Activated B cell treated with CpG ODN at 0.5 μM for 24 hours (primary cell): ENCODE measurements at places on chromosomes 2 and 18. TPM values are rescaled to one million over a fixed set of nuclear protein-coding genes. Genes with fewer than 3 reads are reported as not detected.

DNA sequence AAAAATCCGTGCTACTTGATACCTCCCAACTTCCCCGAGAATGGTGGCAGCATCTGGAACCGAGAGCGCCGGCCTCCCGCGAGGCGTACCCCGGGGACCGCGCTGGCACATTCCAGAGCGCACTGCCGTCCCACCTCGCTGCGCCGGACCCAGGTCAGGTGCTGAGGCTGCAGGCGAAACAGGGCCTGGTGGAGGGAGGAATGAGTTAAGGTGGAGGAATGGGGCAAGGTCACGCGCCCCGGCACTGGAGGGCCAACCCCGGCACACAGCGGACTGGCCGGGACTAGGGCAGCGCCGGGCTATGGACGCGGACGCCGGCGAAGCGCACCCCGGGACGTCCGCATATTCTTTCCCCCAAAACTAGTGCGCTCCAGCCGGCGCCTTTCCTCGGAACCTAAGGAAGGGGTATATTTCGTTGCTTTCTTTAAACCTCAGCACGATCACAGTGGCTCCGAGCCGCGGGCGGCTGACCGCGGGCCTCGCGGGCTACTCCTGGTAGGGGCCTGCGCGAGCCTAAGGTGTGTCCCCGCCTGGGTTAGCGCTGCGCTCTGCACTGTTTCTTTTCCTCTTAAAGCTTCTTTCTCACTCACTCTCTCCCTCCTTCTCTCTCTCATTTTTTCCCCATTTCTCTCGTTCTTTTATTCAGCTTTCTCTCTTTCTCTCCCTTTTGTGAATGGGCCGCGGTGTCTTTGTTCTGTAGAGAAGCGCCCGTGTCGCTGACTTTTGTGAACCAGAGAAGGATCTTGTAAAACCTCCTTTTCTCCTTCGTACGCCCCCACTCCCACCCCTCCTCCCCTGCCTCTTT lies 2.1 kb upstream of the OTX1 start:
- H3K4me1 ChIP-seq: peaks cover 57% of the 10 kb centered on the region
- peaks cover 74% of the 10 kb centered on the region for H3K27me3 ChIP-seq
- no peak overlapping the region for H3K27ac ChIP-seq
- peaks cover 7% of the 10 kb centered on the region for H3K36me3 ChIP-seq
- H3K4me3 ChIP-seq: peak overlapping the region; percentile 66

DNA sequence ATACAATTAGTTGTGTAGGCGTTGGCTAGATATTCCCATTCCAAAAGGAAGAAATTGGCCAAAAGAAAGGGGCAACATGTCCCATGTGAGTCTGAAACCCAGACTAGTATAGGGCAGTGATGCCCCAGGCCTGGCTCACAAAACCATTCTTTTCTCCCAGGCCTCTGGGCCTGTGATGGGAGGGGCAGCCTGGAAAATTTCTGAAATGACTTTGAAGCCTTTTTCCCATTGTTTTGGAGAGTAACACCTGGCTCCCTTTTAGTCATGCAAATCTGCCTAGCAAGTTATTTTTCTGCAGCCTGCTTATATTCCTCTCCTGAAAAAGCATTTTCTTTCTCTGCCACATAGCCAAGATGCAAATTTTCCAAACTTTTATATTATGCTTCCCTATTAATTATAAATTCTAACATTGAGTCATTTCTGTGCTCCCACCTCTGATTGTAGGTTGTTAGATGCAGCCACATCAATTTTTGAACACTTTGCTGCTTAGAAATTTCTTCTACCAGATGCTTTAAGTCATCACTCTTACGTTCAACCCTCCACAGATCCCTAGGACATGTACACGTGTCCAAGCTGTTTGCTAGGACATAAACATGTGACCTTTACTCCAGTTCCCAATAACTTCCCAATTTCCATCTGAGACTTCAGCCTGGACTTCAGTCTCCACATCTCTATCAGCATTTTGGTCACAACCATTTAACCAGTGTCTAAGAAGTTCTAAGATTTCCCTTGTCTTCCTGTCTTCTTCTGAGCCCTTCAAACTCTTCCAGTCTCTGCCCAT lies 76.1 kb upstream of the MC4R start:
- H3K4me3 ChIP-seq: no peak overlapping the region
- no peaks in the 10 kb centered on the region for H3K36me3 ChIP-seq
- no peaks in the 10 kb centered on the region for H3K4me1 ChIP-seq
- no peaks in the 10 kb centered on the region for H3K27me3 ChIP-seq
- DNase-seq: no peak

GRCh38 chr2:46989491-46990230 lies 74.1 kb upstream of the MCFD2 start:
- no peaks in the 10 kb centered on the region for H3K27me3 ChIP-seq
- H3K36me3 ChIP-seq: peaks cover 65% of the 10 kb centered on the region
- H3K4me3 ChIP-seq: no peak overlapping the region
- H3K4me1 ChIP-seq: peaks cover 44% of the 10 kb centered on the region

GRCh38 chr2:101265893-101266499 lies 13.3 kb downstream of the CNOT11 start:
- peaks cover 81% of the 10 kb centered on the region for H3K36me3 ChIP-seq
- H3K27me3 ChIP-seq: no peaks in the 10 kb centered on the region
- no peak for DNase-seq
- H3K4me1 ChIP-seq: no peaks in the 10 kb centered on the region
- no peak overlapping the region for H3K27ac ChIP-seq

GRCh38 chr2:86783615-86784339 lies 6.9 kb downstream of the CD8A start:
- H3K4me1 ChIP-seq: peaks cover 23% of the 10 kb centered on the region
- H3K4me3 ChIP-seq: peak overlapping the region; percentile 39
- DNase-seq: no peak
- H3K27ac ChIP-seq: peak overlapping the region; percentile 62

DNA sequence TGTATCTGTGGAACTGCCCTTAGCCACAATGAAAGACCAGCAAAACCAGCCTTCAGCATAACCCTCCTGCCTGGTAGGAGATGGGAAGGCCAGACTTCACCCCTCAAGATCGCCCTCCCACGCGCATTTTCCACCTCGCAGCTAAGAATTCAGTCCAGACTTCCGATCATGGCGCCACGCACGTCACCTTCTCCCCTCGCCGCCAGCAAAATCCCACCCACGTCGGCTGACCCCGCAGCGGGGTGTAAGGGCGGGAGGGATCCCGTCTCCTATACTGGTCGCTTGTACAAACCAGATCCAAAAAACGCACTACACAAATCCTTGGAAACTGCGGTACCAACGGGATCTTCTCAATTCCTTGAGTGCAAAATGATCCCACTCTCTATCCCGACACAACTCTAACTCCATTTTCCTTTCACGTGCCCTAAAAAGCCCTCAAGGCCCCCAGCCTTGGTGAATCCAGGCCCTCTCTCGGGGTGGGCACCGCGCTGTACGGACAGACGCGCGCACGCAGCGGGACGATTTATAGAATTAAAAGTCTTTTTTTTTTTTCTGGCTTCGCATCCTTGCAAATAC lies 1.0 kb upstream of the BMPR2 start:
- peak; percentile 23 for DNase-seq
- peaks cover 24% of the 10 kb centered on the region for H3K4me1 ChIP-seq

GRCh38 chr2:233204286-233204936 lies 47.1 kb upstream of the ATG16L1 start:
- peaks cover 49% of the 10 kb centered on the region for H3K4me1 ChIP-seq
- peaks cover 80% of the 10 kb centered on the region for H3K36me3 ChIP-seq
- no peak overlapping the region for H3K4me3 ChIP-seq
- H3K27me3 ChIP-seq: no peaks in the 10 kb centered on the region
- DNase-seq: no peak

DNA sequence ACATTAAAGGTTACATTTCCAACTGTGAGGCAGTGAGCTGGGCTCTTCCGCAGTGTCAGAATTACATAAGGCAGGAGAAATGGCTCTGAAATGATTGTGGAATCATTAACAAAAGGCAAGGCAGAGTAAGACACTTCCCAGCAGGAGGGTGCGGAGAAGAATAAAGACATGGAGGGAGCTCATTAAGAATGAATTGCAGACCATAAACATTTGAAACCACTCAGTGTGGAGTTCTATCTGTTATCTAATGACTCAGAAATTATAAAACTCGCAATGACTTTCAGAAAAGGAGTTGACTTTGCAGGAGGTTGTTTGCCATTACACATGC lies 77.0 kb downstream of the SMIM21 start:
- DNase-seq: no peak
- peaks cover 3% of the 10 kb centered on the region for H3K36me3 ChIP-seq
- no peak overlapping the region for H3K27ac ChIP-seq
- H3K4me3 ChIP-seq: no peak overlapping the region
- no peaks in the 10 kb centered on the region for H3K4me1 ChIP-seq
- no peaks in the 10 kb centered on the region for H3K27me3 ChIP-seq

GRCh38 chr2:127609031-127609751 lies 36.8 kb upstream of the GPR17 start:
- no peak overlapping the region for H3K27ac ChIP-seq
- H3K4me3 ChIP-seq: no peak overlapping the region
- DNase-seq: no peak
- peaks cover 47% of the 10 kb centered on the region for H3K4me1 ChIP-seq
- H3K36me3 ChIP-seq: peaks cover 4% of the 10 kb centered on the region

DNA sequence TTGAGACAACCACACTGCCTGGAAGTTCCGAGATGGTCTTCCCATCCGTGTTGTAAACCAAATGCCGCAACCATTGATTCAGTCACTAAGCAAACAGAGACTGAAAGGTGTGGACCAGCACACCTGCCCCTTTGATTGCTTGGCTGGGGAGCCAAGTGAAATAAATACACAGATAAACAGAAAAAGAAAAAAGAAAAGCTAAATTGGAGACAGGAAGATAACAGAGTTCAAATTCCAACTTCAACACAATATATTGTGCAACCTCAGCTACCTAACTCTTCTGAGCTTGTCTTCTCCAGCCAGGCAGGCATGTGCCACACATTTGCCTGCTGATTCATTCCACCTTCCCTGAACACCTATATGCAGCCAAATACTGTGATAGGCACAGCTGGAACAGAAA lies 110.9 kb downstream of the PID1 start:
- no peaks in the 10 kb centered on the region for H3K4me1 ChIP-seq
- no peak overlapping the region for H3K27ac ChIP-seq
- no peaks in the 10 kb centered on the region for H3K27me3 ChIP-seq

DNA sequence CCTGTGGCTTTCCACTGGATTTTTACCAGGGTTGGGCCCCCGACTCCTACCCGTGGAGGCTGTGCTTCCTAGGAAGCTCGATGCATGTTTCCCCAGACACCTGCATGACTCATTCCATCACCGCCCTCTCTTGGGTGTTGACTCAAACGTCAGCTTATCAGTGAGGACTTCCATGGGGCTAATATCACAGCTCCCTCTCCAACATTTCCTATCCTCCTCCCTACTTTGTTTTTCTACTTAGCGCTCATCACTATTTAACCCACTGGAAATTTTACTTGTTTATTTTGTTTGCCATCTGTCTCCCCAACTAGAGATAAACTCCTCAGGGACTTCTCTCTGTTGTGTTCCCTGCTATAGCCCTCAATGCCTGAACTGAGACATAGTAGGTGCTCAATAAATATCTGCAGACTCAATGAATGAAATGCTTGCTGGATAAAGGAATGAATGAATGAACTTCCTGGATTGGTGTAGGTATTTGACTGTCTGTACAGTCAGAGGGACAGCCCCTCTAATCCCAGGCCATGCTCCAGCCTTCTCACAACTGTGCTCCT lies 89.7 kb upstream of the MSH2 start:
- H3K4me1 ChIP-seq: peaks cover 42% of the 10 kb centered on the region
- H3K27ac ChIP-seq: no peak overlapping the region
- H3K36me3 ChIP-seq: no peaks in the 10 kb centered on the region

DNA sequence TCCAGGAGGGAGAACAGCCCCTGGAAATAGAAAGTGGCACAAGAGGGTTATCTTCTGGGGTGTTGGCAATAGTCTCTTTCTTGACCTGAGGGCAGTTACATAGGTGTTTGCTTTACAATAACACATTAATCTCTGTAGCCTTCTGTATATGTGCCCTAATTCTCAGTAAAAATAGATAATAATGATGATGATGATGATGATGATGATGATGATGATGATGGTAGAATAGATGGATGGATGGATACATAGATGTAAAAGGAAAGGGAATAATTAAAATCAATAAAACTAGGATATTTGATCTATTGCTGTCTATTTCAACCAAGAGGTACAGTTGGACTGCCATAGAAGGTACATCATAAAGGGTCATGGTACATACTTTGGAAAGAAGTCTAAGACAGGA lies 177.7 kb upstream of the VWC2L start:
- H3K4me1 ChIP-seq: no peaks in the 10 kb centered on the region
- no peak overlapping the region for H3K27ac ChIP-seq
- H3K4me3 ChIP-seq: no peak overlapping the region
- no peaks in the 10 kb centered on the region for H3K27me3 ChIP-seq

DNA sequence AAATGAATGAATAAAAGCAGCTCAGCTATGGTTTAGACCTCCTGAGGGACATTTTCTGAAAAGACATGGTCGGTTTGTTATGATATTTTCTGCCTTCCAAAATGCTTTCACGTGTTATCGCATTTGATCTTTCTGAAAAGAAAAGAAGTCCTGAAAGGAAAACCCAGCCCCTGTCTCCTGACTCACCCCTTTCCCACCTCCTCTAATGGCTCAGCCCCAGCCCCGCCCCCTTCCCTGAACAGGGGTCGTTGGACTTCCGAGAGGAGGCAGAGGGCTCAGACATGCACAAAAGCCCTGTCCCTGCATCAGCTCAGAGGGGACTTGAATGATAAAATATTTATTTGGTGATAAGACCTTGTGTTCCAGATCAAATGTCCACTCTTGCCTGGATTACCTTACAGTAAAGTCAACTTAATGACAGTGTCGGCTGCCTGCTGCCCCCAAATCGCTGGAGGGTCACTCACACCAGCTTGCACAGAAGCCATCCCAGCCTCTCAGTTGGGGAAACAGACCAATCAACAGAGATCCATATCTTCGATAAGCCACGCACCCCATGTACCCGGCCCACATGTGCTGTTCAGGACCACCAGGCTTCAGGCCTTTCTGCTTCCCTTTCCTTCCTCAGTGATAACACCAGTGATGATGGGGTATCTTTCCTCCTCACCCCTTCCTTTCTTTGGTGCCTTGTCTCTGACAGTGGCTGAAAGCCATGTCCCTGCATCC lies 69.6 kb downstream of the CLHC1 start:
- DNase-seq: no peak
- H3K27ac ChIP-seq: no peak overlapping the region
- H3K27me3 ChIP-seq: no peaks in the 10 kb centered on the region
- H3K4me1 ChIP-seq: peaks cover 16% of the 10 kb centered on the region
- no peaks in the 10 kb centered on the region for H3K36me3 ChIP-seq

- H3K4me3 ChIP-seq: no peak overlapping the region
- H3K36me3 ChIP-seq: no peaks in the 10 kb centered on the region
- H3K4me1 ChIP-seq: no peaks in the 10 kb centered on the region
- H3K27ac ChIP-seq: no peak overlapping the region
- DNase-seq: no peak
These were observed 19.1 kb downstream of the LIMS1 start for GRCh38 chr2:108553209-108553919.

ATIC gene
- 161 and 179 TPM in 2 replicates for total RNA-seq

GRHL1 gene
- total RNA-seq: 0.39 and 0.95 TPM in 2 replicates

FAM161A gene
- total RNA-seq: 2.5 TPM in 2 replicates

MBP gene
- 88.0 and 92.7 TPM in 2 replicates for total RNA-seq

ZNF513 gene
- 30.1 and 32.8 TPM in 2 replicates for total RNA-seq

PKDCC gene
- total RNA-seq: 0.24 TPM in 1 of 2 replicates, not detected in the other
